Right ventricle myocardium inferior (tissue), 1 donor: ENCODE measurements at places on chromosomes 13 and 19.

DNA sequence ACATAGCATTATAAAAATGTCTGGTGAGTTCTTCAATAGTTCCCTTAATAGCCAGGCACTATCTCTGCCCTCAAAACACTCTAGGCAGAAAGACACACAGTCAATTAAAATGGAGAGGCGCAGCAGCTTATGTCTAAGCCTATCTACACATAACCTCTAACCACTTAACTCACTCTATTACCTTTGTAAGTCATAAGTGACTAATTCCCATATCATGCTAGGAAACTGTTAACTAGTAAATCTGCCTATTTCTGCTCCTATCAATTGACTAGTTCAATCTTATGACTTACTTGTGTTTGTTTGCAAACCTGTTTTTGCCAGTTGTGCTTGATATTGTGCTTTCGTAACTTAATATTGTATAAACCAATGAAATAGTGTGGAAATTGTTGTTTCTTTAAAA, 3.2 kb downstream of the CCDC122 start:
- no peak for DNase-seq

DNA sequence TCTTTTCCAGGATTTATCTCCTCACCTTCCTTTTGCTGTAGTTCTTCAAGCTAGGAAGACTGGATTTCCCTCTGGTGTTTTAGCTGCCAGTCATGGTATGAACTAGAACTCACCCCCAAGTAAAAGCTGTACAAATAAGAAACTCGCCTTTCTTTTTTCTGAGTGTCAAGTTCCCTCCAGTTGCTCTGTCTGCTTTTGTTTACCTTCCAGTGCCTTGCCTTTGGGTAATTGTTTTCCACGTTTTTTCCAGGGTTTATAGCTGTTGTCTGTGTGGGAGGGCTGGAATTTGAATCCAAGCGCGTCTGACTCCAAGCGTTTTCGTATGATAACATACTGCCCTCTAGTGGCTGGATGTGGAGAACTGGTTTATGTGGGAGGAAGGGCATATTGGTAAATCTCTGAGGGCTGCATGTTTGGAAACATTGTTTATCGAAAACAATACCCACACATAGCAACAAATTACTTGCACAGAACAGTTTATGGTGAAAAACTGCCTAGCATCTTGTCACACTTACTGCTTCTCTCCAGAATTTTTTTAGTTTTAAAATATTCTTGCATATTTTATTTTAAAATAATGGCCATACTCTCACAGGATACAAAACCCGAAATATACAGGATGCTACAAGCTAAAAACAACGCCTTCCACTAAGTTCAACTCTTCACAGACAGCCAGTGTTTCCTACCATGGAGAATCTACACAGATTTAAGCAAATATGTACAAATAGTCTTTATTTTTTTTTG, 19.2 kb downstream of the RCN3 start:
- DNase-seq = no peak

DNA sequence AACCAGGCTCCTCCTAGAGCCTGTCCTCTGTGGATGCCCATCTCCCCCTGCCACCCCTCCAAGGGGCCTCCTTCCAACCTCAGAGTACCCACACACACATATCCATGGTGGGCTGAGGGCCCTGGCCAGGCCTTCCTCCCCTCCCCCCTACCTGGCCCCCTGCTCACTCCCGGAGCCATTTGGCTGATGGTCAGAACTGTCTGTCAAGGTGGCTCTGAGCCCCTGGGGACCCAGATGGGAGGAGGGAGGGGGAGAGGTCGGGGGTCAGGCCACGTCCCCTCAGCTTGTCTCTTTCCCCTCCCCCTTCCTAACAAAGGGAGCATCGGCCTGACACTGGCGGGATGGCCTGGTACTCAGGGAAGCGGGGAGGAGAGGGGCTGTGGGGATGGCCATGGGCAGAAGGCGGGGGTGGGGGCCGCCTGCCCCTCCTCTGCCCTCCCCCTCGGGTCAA, 18.7 kb upstream of the POU2F2 start:
- no peak for DNase-seq

DNA sequence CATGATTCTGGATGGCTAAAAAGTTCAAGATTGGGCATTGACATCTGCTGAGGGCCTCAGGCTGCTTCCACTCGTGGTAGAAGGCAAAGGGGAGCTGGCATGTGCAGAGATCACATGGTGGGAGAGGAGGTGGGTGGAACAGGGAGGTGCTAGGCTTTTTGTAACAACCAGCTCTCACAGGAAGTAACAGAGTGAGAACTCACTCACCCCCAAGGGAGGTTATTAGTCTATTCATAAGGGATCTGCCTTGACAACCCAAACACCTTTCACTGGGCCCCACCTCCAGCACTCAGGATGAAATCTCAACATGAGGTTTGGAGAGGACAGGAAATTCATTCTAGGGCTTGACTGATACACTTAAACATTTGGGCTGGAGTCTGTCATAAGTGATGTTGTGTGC, 197.7 kb upstream of the RNF113B start:
- no peak for DNase-seq

DNA sequence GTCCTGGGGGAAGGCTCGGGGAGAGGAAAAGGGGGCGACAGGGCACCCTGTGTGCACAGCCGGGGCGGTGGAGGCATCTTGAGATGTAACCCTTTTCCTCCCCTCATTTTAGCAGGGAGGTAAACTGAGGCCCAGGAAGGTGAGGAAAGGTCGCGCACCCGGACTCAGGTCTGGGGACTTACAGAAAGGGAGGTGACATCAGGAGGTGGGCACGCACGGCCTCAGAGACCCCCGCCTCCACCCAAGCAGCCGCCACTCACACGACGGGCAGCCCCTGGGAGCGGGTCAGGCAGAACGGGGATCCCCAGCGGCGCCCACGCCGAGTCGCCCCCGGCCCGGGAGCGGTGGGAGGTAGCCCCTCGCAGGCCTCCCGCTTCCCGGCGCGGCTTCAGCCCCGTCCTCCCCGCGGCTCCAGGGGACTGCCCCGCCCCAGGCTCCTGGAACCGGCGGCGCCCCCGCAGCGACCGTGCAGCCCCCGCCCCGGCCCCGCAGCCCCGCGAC, 477 bp downstream of the PIP5K1C start:
- no peak for DNase-seq

DNA sequence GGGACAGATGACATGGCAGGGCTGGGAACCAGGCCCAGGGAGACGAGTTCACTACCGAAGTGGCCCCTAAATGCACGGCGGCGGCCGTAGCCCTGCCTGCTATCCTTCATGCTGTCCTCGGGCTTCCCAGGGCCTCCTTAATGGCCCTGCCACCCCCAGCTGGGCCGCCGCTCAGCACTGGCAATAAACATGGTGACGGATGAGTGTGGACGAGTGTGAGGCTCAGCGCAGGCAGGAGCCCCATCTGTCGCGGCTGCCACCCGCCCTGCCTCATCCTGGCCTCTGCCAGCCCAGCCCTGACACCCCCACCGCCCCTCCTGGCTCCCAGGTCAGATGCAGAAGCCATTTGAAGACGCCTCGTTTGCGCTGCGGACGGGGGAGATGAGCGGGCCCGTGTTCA, 13.6 kb downstream of the PIN1 start:
- no peak for DNase-seq

DNA sequence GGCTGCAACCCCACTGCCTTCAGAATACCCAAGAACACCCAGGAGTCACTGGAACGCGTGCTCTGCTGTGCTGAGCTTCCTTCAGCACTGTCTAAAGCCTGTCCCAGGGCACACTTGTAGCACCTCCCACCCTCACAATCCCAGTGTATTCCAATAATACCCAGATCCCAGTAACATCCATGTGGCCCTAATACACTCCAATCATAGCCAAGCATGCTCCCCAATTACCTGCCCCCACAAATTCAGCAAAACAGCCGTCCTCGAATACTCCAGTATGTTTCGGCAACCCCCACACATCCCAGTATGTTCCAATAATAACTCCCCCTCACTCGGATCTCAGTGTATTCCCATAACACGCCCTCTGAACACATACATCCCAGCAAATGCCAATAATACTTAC, 29.2 kb downstream of the SHANK1 start:
- no peak for DNase-seq

DNA sequence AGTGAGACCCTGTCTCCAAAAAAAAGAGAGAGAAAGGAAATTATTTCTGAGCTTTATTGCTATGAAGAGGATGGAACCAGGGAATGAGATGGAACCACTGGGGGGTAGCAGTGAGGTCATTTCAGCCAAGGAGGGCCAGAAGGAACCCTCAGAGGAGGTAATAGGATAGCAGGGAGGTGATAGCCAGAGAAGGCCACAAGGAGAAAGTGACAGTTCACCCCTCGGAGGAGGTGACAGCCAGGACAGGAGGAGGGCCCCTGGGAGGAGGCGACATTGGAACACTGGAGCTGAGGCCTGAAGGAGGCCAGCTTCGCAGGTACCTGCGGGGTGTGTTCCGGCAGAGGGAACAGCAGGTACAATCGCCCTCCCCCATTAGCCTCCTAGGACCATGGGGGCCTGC, 675 bp upstream of the PGPEP1 start:
- DNase-seq = no peak

- no peak for DNase-seq
These were observed 17.0 kb downstream of the KANK2 start for GRCh38 chr19:11180346-11180745.

GRCh38 chr13:85314686-85315085, 484.5 kb downstream of the SLITRK6 start:
- no peak for DNase-seq

- no peak for DNase-seq
These were observed 1.2 kb downstream of the CDK8 start for GRCh38 chr13:26255115-26255514.

DNA sequence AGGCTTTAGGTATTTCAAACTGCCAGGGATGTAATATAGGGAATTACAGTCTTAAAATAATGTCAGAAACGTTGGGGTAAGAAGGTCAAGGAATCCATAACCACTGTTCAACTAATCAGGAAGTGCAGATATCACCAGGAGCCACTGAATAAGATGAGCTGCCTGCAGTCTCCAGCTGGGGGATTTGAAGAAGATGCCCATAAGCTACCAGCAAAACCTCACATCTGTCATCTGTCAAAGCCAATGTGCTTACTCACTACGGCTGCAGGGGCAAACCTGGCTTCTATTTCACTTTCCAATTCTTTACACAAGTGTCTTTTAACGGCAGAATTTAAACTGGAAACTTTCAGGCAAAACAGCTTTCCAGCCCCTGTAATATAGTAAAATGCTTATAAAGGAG, 1410.1 kb upstream of the ATXN8OS start:
- DNase-seq = no peak

- DNase-seq = no peak
These were observed 25.8 kb upstream of the MEDAG start for GRCh38 chr13:30880151-30880855.

GRCh38 chr13:31919971-31920726, 111.4 kb upstream of the FRY start:
- no peak for DNase-seq

- DNase-seq = no peak
These were observed 165.4 kb downstream of the KATNAL1 start for GRCh38 chr13:30141775-30142485.

- DNase-seq = no peak
These were observed 8.4 kb upstream of the CEBPA start for GRCh38 chr19:33310606-33311325.

DNA sequence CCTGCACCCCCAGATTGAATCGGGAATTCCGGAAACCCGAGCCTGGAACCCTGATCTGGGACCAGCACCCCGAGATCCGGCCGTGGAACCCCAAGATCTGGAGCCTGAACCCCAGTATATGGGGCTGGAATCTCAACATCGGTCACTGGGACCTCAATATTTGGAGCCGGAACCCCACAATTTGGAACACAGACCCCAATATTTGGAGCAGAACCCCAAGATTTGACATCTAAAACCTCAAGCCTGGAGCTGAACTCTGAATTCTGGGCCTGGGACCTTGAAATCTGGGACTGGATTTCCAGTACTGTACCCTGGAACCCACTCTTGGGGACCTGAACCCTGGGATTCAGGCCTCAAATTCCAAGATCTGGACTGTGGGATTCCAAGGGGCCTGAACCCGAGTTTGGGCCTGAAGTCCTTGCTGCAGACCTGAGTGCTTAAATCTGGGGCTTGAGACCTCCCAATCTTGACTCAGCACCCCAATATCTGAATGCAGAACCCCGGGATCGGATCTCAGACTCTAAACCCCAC, 629 bp downstream of the LRFN3 start:
- DNase-seq = no peak

GRCh38 chr13:49417161-49417560, 26.7 kb downstream of the CAB39L start:
- no peak for DNase-seq

DNA sequence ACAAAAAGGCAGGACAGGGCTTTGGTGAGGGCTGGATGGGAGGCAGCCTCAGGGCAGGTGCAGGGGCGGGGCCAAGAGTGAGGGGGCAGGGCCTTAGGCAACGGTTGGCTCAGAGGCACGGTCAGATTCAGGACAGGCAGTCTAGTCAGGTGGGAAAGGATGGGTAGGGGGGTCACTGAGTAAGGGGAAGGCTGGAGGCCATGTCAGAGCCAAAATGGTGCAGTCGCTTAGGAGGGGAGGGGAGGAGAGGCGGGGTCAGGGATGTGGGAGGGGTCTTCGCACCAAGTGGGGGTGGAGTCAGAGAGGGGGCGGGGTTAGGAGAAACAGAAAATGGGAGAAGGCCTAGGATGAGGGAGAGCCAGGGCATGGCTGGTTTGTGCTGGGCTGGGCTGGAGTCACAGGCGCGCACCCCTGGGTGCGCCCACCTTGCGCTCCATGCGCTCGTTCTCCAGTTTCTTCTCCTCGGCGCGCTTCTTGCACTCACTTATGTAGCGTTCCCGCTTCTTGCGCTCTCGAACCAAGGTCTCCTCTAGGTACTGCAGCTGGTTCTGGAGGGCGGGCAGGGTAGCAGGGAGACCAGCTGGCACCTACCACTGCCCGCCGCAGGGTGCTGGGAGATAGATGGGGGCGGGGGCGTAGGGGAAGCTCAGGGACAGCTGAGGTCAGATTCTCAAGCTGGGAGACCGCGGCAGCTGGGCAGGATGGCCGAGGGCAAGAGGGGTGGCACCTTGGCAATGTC, 6.8 kb upstream of the RGL3 start:
- DNase-seq = no peak

DNA sequence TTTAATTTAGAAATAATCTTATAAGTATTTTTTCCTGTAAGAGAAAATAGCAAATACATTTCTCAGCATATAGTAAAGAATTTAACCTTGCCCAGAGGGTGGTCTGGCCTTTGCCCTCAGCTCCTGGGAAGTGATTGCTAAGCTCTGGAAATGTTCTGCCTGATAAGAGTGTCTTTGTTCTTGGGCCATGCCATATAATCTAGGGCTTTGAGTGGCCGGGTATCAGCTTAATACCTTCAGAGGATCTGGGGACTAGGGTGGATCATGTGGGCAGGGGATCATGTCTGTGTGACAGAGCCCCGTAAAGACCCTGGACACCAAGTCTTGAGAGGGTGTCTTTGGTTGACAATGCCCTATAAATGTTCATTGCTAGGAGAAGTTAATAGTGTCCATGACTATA, 1032.4 kb upstream of the MIR17HG start:
- no peak for DNase-seq

DNA sequence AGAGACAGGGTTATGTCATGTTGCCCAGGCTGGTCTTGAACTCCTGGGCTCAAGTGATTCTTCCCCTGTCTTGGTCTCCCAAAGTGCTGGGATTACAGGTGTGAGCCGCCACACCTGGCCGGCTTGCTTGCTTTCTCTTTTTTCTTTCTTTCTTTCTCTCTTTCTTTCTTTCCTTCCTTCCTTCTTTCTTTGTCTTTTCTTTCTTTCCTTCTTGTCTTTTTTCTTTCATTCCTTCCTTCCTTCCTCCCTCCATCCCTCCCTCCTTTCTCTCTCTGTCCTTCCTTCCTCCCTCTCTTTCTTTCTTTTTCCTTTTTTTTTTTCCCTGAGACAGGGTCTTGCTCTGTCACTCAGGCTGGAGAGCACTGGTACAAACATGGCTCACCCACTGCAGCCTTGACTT, 6.8 kb upstream of the BTBD2 start:
- DNase-seq = no peak

- DNase-seq = no peak
These were observed 7.9 kb upstream of the ZNF606 start for GRCh38 chr19:58010507-58010906.
